ENCODE measurements at places on chromosomes 12 and 14. TPM values are rescaled to one million over a fixed set of nuclear protein-coding genes. Genes with fewer than 3 reads are reported as not detected.

DNA sequence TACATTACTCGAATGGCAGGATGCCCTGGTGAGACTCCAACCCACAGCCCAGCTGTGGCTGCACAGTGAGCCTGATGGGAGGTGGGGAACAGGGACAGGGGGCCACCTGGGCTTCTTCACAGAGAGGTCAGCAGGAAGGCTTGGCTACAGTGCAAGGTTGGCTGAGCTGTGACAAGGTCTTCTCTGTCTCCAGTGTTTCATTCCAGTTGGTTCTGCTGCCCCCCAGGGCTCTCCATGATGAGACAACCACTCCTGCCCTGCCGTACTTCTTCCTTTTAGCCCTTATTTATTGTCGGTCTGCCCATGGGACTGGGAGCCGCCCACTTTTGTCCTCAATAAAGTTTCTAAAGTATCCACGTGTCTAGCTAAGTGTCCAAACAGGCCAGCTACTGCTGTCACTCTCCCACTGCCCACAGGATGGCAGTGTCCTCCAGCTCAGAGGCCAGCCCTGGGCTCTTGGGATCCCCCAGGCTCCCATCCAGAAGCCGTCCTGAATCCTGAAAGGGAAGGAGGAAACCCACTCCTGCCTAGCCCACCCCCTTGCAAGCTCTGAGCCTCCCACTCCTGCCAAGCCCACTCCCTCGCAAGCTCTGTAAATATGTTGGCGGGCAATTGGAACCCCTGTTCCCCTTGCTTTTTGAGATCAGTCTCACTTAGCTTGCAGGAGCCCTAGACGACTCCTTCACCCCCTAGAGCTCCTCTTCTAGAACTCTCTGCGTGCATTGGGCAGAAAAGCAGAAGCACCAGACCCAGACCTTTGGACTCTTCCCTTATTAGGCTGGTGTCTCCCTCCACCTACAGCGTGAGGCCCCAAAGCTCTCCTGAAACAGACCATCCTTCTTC lies 5.4 kb downstream of the C1QL4 start:
- DNase-seq, result no peak

DNA sequence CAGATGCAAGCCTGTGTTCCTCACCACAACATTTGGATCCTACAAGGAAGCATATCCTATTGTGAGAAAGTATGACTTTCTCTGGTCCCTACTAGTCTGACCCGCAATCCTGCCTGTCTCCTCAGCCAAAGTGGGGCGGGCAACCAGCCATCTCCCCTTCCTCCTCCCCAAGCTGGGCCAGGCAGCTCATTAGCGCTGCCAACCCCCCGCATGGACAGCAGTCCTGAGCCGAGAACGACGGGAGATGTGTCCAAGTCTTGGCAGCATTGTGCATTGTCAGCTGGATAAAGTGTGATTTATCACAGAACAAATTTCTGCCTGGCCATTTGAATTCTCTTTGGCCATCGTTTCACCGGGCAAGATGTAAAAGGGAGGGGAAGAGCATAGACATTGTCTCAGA lies 139.4 kb downstream of the SLC15A4 start:
- DNase-seq, result no peak

DNA sequence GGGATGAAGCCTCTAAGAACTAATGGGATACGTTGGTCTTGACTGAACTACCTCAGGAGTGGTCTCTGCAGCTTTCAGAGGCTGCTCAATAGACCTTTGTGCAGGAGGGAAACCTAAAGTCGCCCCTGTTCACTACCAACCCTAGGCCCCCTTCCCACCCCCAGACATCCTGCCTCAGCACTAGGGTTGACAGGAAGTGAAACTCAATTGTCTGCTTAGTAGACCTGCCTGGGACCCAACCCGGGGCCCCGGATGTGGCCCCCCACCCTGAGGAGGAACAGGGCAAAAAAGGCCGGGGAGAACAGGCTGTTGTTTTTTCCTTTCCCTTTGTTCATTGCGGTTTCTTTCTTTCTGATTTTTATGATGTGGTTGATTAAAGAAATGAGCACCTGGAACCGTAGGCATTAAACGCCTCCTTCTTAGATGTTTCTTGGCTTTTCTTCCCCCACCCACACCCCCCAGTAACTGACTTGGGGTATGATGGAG lies 1.6 kb upstream of the DGKA start:
- DNase-seq, result no peak

Gene DBX2
- total RNA-seq, result not detected

Gene BCL11B
- 0.17 TPM for total RNA-seq

GRCh38 chr12:86721713-86722397 lies 465.7 kb upstream of the MGAT4C start:
- no peak for DNase-seq

GRCh38 chr14:61527325-61528100 lies 167.8 kb upstream of the HIF1A start:
- DNase-seq, result no peak

- no peak for DNase-seq
These were observed 189.3 kb downstream of the IPO8 start for GRCh38 chr12:30506411-30506810.
